ENCODE measurements at places on chromosomes 4 and X. TPM values are rescaled to one million over a fixed set of nuclear protein-coding genes. Genes with fewer than 3 reads are reported as not detected.
A peak's percentile ranks its signal among the peaks of the same experiment; 100 is the strongest.

DNA sequence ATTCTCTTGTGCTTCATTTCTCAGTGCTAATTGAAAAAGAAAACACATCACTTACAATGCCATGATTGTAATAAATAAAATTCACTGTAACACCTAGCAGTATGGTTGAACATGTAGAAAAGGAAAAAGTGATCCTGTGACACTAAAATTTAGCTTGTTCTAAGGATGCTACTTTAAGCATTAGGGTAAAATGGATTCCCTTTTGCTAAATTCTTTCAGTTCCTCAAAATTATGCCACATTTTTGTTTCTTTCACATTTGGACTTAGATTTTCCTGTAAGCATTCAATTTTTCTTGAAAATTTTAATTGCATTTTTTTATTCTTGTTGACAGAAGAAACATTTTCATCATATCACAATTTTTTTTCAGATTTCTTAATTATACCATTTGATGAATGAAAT lies 19.4 kb downstream of the TET2 start:
- no peak for DNase-seq

DNA sequence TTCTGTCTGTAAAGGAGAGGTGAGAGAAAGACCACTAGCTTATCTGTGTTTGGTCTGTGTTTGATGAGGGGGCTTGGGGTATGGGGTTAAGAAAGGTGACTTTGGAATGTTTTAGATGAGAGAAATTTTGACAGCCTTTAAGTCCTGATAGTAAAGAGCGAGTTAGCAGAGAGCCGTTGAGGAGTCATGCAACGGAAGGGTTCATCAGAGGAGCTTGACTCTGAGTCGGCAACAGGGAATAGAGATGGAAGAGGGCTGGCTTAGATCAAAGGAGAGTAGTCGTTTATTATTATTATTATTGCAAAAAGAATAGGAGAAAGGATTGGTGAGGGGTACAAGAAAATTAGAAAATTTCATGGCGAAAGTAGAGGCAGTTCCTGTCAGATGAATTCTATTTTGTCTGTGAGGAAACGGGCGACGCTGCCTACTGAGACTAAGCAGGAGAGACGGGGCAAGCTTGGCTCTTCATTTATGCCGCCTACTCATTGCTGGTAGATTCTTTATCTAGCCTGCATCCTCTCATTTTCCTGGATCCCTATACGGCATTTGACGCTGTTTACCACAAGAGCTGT lies 473 bp upstream of the VAMP7 start:
- DNase-seq: no peak

DNA sequence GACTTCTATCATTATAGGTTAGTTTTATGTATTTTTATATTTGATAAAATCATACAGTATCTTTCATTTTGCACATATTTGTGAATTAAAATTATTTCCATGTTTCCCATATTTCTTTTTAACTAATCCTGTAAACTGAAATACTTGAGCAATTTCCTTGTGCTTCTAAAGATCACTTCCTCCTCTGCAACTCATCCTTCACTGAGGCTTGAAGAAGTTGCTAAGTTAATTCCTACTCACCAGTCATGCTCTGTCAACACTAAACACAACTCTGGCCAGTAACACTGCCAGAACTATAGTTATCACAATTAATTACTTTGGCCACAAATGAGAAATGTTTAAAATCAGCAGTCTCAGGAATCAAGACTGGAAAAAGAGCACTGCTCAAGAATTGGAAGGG lies 6.7 kb downstream of the SPATA4 start:
- DNase-seq: no peak

- DNase-seq: no peak
Measured at GRCh38 chr4:114389070-114389685, 209.4 kb upstream of the UGT8 start.

GRPR gene
- not detected for total RNA-seq

- DNase-seq: no peak
Measured at GRCh38 chr4:42638993-42639392, 17.9 kb downstream of the ATP8A1 start.

DNA sequence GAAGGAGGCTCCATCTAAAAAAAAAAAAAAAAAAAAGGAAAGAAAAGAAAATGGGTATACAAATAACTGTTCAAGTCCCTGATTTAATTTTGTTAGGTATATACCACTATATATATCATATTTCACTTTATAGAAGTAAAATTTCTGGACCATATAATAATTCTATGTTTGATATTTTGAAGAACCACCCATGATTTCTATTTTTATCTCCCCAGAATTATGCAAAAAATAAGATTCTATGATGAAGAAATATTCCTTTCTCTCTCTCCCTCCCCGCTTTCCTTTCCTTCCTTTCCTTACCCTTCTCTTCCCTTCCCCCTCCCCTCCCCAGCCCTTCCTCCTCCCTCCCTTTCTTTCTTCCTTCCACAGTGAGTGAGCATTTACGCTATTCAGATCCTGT lies 337.5 kb upstream of the SPANXN4 start:
- no peak for DNase-seq

DNA sequence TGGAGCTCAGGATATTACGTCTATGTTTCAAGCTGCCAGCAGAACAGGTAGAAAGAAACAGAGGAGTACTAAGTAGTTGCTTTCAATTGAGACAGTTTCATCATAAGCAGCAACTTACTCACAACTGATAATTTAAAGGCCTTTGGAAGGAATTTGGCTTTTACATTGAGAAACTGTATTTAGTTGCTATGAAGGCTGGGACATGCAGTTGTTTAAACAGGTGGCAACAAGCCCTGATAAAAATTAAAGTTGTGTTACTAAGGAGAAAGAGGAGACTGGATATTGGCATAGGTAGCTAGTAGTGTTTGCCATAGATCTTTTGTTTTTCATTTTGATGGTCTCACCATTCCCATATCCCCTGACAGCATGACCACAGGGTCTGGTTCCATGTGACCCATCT lies 18.4 kb downstream of the MID1IP1 start:
- no peak for DNase-seq

BRS3 gene
- not detected for total RNA-seq

DNA sequence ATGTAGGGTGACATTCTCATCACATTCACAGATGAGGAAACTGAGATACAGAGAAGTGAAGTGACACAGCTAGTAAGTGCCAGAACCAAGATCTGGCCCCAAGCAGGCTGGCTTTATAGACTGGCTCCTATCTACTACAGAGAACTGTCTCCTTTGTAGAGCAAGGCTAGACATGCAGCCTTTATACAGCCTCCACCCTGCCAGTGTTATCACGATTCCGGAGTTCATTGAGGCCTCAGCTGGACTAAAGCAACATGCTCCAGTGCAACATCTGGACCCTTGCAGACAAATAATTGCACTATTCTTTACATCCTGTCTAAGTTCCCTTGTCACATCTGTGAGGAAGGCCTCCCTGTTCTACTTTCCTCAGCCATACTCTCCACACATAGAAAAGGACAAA lies 58.0 kb upstream of the XIAP start:
- DNase-seq: no peak

GRCh38 chr4:143095447-143095846 lies 89.3 kb upstream of the USP38 start:
- no peak for DNase-seq

DNA sequence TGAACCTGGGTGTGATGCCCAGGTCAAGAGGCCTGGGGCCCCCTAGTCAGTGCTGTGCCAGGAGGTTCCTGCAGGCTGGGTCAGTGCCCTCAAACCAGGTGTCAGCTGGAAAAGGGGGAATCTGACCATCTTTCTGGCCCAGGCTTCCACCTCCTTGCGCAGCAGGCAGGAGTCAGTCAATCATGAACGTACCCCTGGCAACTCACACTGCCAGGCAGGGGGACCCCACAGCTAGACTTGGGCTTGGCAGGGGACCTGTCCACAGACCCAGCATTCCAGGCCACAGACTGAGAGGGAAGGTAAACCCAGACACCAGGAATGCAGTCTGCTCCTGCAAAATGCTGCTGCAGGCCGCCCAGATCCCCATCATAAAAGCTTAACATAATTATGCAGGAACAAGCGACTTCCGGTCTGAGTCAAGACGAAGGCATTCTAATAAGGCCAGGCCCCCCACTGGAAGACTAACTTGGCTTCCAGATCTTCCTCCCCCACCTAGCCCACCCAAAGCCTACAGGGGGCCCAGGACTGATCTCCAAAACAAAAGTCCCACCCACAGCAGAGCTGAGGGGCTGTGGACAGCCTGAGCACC lies 156.3 kb downstream of the BCOR start:
- DNase-seq: no peak

- DNase-seq: no peak
Measured at GRCh38 chrX:150771116-150771515, 77.9 kb downstream of the MTMR1 start.

NPNT gene
- total RNA-seq: 4.4 TPM

SLC10A4 gene
- 1.8 TPM for total RNA-seq

GRCh38 chrX:22357621-22358020 lies 84.9 kb downstream of the CBLL2 start:
- DNase-seq: no peak

CTAG2 gene
- not detected for total RNA-seq

NXF2B gene
- total RNA-seq: not detected

DNA sequence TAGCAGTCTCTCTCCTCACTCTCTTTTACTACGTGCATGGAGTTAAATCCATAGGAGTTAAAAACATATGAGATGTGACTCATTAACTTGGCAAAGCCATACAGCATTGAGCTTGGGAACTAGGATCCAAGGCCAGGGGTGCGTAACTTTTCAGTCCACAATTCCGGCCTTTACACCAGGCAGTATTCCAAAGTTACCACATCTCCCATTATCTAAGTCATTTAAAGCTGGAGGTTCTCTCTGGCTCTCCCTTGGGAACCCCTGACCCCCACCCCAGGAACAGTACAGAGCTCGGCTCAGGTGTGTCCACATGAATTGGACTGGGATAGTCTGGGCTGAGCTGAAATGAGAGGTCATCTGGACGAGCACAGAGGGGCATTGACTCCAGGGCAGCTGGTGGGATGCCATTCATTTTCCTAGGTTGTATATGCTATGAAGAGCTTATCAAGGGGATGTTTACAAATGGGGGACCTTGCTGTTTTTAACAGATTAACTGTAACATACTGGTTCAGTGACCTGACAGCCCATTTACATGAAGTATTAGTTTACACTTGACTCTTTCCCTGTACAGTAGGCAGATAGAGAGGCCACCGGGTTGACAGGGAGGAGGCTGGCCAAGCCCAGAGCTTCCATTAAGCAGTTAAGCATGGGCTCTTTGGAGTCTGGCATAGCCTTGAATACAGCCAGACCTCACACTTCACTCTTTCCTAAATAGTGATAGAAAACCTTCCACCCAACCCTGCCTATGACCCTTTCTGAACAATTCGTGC lies 128.8 kb downstream of the RAB28 start:
- DNase-seq: no peak

SERTM2 gene
- total RNA-seq: 0.09 TPM

- peak; percentile 53 for DNase-seq
Measured at GRCh38 chr4:3041192-3042142, 32.9 kb downstream of the HTT-AS start.

DNA sequence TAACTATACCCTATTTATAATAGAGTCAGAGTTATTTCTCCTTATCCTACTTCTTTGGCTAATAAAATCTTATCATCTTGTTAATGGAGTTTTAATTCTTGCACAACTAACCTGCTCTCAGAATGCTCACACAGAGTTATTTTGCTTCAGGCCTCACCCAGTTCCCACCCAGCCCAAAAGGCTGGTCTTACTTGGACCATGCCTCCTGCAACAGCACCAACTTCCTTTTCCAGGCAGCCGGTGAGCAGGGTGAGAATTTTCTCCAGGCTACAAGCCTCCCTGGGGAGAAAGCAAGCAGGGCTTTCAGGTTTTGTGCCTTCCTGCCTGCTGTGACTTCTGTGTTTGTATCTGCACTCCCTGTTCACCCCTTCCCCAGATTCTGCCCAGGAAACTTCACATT lies 29.1 kb upstream of the BANK1 start:
- no peak for DNase-seq

FAM53A gene
- total RNA-seq: 0.51 TPM

ENAM gene
- 0.50 TPM for total RNA-seq

DNA sequence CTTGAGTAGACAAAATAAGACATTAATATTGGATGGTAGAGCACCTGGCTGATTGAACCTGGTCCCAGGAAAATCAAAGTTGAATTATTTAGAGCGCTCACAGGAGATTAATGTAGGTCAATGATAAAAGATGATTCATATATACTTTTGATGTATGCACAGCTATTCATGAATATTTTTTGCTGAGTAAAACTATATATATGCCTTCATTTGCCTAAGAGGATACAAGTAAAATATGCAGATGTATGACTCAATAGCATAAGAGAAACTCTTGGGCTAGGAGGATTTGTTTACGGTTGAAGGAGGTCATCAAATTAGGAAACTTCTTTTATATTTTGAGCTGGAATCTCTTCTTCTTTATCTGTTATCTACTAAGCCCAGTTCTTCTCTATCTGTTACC lies 202.7 kb upstream of the HS3ST1 start:
- no peak for DNase-seq

DNA sequence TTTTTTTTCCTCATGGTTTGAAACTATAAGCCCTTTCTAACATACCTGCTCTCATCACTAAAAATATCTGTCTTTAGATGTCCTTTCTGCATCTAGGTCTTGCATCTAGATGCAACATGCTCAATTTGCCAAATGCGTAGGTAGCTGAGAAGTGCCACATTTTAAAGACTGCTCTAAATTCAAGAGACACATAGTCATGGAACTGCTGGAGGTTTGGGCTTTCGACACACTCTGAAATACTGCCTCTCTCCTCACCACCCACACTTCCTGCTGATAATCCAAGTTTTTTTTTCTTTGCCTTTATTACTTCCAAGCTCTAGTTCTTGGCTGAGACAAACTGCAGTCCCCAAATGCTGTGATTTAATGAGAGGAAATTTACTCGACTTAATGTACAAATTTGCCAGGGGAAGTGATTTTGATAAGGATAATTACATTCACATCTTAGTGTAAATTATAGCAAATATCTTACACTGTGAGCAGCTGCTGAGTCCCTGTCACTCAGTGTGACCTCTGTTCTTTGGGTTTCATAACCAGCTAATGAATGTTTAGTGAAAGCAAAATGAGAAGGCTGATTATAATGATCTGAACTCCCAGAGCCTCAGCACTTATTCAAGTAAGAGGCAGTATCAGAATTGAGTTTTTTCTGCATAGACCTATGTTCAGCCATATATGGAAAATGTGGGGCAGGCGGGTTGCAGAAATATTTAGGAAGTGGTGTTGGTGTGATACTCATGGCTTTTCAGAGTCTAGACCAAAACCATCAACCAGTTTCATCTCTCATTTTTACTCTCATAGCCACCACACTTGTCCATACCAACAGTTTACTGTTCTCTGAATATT lies 31.3 kb downstream of the DRD5 start:
- DNase-seq: no peak

- no peak for DNase-seq
Measured at GRCh38 chr4:174369985-174370384, 86.3 kb downstream of the CEP44 start.

GRCh38 chrX:118717678-118718391 lies 9.6 kb upstream of the IL13RA1 start:
- DNase-seq: no peak

NRK gene
- 0.08 TPM for total RNA-seq

- no peak for DNase-seq
Measured at GRCh38 chr4:180189666-180190065, 2053.5 kb upstream of the TENM3 start.

GRCh38 chr4:24930151-24930550 lies 17.3 kb upstream of the CCDC149 start:
- DNase-seq: no peak
